Mucosa of descending colon (tissue), 3 donors: ENCODE measurements at places on chromosomes 11 and 22. TPM values are rescaled to one million over a fixed set of nuclear protein-coding genes. Genes with fewer than 3 reads are reported as not detected.

DNA sequence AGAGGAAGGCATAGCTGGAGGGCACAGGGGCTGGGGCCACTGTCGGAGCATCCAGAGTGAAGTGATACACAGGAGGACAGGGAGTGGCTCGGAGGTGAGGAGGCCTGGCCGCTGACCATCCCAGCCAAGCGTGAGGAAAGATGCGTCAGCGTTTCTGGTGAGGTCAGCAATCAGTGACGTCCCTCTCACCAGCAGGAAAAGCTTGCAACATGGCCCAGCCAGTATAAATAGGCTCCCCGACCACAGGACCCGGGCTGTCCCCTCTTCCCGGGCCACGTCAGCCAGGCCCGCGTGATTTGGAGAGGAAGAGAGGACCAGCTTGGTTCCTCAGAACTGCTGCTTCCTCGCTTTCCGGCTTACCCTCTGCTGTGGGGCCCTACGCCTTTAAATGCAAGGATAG lies 4.2 kb upstream of the OSM start:
- no peak for DNase-seq

The LRRN4CL gene
- total RNA-seq = 1.2 TPM

- DNase-seq = no peak
Measured at GRCh38 chr11:102592634-102593581, 32.2 kb downstream of the MMP20 start.

DNA sequence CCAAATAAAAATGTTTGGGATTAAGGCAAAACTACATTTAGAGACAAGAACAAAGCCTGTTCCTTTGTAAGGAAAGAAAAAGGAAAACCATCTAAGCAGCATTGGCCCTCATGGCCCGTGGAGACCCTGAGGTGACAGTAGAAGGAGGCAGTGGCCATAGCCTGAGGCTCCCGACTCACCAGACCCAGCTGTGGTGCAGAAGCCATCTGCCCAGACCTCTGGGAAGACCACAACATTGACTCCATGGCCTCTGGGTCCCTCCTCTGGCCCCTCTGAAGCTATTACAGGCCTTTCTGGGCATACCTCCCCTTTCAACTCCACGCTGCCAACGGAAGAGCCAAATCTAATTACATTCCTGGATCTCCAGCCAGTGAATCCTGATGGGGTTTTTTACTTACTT lies 6.4 kb downstream of the PRAME start:
- no peak for DNase-seq

DNA sequence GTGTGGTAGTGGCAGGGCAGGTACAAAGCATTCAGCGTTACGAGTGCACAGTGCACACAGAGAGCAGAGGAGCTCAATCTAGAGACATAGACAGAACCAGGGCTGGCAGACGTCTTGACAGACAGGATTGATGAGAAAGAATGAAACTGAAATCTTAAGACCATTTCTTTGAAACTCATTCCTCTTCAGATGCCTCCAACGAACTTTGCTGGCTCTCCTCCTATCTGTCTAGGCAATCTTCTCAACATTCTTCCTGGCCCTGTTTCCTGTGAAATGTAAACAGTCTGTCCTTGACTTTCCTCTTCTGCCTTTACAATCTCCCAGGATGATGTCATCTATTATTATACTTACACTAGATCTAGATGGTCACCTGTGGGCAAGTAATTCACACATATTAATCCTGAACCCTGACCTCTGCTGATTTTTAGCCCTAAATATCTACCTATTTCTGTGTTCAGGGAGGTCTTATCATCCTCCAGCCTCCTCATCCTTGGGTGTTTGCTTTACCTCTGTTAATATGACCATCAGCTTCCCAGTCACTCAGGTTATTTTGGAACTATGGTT lies 119.5 kb downstream of the ENTHD1 start:
- no peak for DNase-seq
